Renal cortical epithelial cell (primary cell): ENCODE measurements at places on chromosomes 16 and 17. TPM values are rescaled to one million over a fixed set of nuclear protein-coding genes. Genes with fewer than 3 reads are reported as not detected.

GRCh38 chr17:41806685-41807445 lies 4.9 kb downstream of the P3H4 start:
- no peak for DNase-seq

DNA sequence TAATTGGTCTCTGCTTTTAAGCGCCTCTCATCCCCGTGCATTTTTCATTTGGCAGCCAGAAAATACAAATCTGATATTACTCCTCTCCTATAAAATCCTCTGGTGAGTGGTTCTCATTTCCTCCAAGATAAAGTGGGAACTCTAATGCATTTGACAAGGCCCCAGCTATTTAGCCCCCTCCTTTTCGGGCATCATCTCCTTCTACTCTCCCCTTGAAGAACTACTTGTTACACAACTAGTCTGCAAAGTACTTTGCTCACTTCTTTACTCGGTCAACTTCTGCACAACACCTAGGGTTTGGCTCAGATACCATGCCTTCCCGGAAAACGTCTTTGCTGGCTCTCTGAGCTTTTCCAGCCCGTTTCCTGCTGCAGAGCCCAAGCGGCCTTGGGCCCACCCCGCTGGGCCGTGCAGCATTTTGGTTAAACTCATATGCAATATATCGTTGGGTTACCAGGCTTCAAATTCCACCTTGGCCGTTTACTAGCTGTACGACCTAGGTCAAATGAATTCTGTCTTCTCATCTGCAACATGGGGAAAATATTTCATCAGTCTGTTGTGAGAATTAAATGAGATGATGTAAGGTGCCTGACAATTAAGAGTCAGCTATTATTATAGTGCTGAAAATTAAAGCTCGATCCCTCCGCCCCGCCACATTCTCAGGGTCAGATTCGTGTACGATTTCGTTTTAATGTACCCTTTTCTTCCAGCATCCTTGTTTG lies 883 bp upstream of the TAF15 start:
- DNase-seq = peak; percentile 21

GRCh38 chr16:28879261-28879840 lies 1.1 kb downstream of the ATP2A1 start:
- no peak for DNase-seq

DNA sequence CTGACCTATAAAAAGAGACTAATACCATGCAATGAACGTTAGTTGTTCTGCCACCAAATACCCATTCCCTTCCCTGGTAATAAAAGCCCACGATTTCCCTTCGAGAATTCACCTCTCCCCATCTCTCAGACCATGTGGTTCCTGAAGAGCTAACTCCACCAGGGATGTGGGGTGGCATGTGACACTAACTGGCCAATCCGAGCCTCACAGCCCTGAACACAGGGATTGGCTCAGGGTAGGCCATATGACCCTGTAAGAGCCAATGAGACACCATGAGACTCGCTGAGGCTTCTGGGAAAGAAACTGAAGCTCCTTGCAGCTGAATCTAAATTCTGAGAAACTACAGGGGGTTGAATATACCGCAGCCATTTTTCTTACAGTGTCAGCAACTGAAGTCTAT lies 21.1 kb downstream of the HELZ start:
- DNase-seq = no peak

GRCh38 chr17:71470062-71470461 lies 650.8 kb upstream of the SOX9 start:
- no peak for DNase-seq

DNA sequence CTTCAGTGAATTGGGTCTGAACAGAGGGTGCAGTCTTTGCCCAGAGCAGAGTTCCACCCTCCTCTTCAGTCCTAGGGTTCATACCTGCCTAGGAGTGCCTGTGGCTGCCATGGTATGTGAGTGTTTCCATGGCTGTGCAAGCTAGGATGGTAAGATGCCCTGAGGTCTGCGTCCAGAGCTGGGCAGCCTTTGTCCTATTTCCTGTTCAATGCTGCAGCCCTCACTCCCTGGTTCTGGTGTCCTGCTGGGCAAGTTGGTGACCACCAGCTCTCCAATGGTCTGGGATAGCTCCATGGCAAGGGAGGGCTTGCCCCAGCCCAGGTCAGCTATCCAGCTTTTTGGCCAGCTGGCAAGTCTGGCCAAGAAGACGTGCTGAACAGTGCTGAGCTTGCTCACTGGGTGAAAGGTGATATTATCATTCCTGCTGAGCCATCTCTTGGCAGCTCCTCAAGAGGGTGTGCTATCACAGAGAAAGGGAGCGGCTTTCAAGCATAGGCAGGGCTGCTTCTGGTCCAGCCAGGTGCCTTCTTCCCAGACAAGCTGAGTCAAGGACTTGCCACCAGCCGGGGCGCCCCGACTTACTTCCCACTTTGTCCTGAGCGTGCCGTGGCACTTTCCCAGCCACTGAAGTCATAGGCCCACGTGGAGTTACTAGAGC lies 13.0 kb upstream of the NFATC3 start:
- DNase-seq = peak; percentile 55

DNA sequence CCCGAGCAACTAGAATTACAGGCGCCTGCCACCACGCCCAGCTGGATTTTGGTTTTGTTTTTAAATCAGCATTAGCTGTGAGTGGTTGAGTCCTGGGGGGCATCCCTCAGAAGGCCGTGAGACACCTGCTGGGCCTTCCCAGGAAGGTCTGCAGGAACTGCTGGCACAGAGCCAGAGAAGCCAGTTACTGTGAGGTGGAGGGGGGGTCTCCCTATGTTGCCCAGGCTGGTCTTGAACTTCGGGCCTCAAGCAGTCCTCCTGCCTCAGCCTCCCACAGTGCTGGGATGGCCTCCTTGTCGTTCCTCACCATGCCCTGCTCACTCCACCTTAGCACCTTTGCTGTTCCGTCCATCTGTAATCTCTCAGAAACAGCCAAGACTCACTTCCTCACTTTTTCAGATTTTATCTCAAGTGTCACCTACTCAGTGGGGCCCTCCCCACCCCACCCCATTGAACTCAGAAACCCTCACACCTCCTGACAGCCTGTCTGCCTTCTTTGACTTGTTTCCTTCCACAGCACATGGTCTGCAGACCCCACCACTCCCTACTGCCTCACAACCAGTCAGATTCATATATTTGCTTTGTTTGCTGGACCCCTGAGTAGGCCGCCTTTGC lies 62.3 kb downstream of the WSB1 start:
- DNase-seq = no peak

GRCh38 chr16:19851476-19851875 lies 33.2 kb downstream of the GPRC5B start:
- no peak for DNase-seq

DNA sequence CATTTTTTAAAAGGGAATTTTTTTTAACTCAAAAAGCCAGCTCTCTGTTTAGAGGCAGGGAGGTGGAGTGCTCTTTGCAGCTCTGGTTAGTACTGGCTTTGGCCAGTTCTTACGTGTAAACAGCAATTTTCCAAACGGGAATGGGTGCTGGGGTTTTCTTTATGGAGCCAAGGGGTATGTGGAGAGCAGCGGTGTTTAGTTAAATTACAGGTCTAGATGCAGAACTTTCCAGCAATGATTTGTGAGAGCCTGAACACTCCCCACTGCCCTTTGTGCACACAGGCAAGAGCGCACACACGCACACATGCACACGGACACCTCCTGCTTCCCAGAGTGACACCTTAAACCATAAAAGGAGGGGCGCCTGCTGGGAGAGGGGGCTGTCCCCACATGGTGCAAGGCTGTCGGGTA lies 140.2 kb downstream of the MSI2 start:
- peak; percentile 66 for DNase-seq

DNA sequence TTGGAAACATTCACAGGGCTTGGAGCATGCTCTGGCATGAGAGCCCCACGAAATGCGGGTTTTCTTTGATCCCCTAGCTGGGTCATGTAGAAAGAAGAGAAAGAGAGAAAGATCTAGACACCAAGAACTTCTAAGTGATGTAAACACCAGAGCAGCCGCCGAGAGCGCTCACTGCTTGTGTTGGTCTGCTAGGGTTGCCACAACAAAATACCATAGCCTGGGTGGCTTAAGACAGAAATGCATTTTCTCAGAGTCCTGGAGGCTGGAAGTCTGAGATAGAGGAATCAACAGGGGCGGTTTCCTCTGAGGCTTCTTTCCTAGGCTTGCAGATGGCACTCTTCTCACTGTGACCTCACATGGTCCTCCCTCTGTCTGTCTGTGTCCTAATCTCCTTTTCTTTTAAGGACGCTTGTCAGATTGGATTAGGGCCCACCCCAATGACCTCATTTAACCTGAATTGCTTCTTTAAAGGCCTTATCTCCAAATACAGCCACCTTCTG lies 139.5 kb downstream of the CYLD start:
- no peak for DNase-seq

DNA sequence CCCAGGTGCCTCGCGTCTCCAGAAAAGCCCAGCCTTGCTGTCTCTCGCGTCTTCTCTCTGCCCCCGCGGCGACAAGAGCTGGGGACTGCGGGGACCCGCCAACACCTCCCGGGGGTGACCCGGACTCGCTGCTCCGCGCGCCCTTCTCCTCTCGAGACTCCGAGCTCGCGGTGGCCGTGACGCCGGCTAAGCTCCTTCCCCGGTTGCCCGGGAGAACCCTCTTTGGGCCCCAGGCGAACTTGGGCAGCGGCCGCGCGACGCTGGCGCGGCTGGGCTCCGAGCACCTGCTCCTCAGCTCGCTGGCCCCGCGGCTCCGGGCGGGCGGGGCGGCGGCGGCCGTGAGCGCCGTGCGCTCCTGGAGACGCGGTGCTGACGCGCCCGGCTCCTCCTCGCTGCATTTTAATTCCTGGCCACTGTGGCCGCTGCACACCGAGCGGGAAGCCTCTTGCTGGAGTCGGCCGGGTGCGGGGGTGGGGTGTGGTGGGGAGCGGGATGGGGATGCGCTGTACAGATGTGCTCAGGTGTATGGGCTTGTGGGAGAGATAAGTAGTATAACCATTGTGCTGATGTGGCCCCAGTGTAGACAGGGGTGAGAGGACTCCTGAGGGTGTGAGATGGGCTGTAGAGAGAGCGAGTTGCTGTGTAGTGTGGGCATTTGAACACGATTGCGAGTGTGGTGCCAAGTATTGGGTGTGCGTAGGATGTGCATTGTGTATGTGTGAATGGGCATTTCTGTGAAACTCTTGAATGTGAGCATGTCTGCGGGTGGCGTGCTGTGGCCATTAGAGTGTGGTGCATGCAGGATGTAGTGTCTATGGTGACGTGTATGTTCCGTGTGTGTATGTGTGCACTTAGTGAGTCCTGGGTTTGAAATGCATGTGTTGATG lies at the start of gene ASIC2:
Gene ASIC2, minus strand, starts transcription at position 315 of the 887 bp plus-strand sequence.
- DNase-seq = peak; percentile 28

DNA sequence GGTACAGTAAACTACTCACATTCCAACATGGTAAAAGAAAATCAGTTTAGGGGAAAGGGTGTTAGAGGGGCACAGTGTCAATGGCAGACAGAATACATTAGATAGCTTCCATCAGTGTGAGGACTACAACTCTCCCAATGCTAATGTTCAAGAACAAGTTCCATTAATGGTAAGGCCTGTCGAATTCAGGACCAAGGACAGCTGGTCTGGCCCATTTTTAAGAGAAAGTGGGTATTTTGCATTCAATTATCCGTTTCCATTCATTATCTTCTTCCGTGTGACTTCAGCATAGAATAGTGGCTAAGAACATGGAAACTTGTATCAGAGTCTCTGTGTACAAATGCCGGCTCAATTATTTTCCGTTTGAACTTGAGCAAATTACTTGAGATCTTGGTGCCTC lies 98.4 kb downstream of the XYLT1 start:
- no peak for DNase-seq

DNA sequence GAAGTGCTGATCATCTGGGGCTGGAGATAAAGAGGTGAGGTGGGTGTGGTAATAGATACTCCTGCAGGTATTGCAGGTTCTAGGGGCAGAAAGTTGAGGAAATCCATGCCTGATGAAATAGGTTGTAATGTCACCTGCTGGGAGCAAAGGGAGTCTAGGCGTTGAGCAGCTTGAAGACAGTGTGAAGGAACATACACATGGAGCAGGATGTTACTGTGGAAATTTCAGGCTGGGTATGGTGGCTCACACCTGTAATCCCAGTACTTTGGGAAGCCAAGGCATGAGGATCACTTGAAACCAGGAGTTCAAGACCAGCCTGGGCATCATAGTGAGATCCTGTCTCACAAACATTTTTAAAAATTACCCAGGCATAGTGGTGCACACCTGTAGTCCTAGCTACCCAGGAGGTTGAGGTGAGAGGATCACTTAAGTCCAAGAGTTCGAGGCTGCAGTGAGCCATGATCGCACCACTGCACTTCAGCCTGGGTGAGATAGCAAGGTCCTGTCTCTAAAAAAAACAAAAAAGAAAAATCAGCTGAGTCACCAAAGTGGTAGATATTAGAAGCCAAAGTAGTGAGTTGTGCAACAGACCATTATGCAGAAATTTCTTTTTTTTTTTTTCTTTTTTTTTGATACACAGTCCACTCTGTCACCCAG lies 9.1 kb upstream of the CRYBA1 start:
- peak; percentile 84 for DNase-seq

- DNase-seq = peak; percentile 64
These were observed 121.3 kb upstream of the CACNG5 start for GRCh38 chr17:66713533-66714042.

GRCh38 chr17:9105068-9105868 lies 84.0 kb downstream of the NTN1 start:
- DNase-seq = no peak

GRCh38 chr16:69793526-69793925 lies 31.4 kb downstream of the WWP2 start:
- DNase-seq = no peak

DNA sequence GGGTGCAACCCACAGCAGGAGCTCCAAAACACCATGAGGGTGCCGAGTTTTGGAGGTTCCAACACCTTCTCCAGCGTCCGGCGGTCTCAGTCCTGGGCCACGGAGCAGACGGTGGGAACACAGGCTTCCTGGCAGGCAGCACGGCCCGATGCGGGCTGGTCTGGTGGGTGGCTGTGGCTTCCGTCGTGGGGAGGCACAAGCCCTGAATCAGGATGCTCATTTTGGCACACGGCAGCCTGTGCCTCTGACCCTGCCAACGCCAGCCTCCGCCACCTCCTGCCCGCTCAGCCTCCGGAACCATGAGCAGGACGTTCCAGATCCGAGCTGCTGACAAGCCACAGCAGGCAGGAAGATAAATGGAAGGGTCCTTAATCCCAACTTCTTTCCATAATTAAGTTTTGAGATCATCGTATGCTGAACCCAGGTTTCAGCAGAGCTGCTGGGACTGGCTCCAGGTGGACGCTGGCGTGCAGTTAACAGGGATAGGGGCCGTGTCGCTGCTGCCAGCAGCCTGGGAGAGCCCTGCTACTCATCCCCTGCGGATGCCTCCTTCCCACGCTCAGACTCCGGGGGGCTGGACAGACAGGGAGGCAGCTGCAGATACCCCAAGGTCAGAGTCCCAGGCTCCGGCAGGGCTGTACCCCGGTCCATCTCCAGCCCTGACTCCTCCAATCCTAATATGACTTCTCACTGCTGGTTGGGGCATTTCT lies 136.6 kb downstream of the ENGASE start:
- no peak for DNase-seq

The BTBD17 gene
- not detected in 2 replicates for total RNA-seq

The SLC43A2 gene
- total RNA-seq = 8.9 and 33.1 TPM in 2 replicates

The LDAF1 gene
- 76.2 and 146 TPM in 2 replicates for total RNA-seq

The PPY gene
- total RNA-seq = not detected in 2 replicates

The CDC6 gene
- 2.6 and 19.1 TPM in 2 replicates for total RNA-seq

The GFAP gene
- 1.2 and 8.2 TPM in 2 replicates for total RNA-seq

The SRL gene
- total RNA-seq = 0.20 TPM in 1 of 2 replicates, not detected in the other

The ZG16B gene
- 0.25 and 1.2 TPM in 2 replicates for total RNA-seq

The VTN gene
- total RNA-seq = not detected in 2 replicates

The NACA2 gene
- total RNA-seq = not detected in 2 replicates
